ENCODE measurements at places on chromosomes 3 and 15.

- no peak for DNase-seq
These were observed 17.1 kb upstream of the ABTB1 start for GRCh38 chr3:127655641-127656040.

GRCh38 chr3:55524565-55525244, 37.6 kb upstream of the WNT5A start:
- DNase-seq: no peak

DNA sequence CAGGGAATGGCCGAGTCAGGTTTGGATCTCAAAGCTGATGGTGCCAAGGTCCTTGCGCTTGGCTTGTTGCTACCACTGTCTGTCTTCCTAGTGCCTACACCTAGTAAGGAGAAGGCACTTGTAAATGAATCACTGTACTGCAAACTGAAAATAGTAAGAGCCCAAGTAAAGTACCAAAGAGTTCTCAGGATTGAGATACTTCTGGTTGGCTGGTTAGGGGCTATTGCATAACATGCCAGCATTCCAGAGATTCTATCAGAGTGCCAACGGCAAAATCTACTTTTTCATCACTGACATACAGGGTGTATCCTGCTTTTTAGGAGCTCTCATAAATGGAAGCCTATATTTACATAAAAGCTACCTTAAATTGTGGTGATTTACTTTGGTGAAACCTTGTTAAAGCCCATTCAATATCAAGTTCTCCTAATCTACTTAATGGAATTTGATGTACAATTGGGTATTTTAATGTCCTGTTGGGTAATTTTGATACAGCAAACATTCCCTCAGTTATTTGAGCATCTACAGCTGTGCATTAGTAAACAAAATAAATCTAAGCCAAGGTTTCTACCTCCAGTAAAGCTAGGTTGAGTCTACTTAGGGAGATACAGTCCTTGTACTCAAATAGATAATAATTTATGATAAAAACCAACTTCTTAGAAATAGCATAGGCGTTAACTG, 30.7 kb upstream of the CHD2 start:
- DNase-seq: no peak

DNA sequence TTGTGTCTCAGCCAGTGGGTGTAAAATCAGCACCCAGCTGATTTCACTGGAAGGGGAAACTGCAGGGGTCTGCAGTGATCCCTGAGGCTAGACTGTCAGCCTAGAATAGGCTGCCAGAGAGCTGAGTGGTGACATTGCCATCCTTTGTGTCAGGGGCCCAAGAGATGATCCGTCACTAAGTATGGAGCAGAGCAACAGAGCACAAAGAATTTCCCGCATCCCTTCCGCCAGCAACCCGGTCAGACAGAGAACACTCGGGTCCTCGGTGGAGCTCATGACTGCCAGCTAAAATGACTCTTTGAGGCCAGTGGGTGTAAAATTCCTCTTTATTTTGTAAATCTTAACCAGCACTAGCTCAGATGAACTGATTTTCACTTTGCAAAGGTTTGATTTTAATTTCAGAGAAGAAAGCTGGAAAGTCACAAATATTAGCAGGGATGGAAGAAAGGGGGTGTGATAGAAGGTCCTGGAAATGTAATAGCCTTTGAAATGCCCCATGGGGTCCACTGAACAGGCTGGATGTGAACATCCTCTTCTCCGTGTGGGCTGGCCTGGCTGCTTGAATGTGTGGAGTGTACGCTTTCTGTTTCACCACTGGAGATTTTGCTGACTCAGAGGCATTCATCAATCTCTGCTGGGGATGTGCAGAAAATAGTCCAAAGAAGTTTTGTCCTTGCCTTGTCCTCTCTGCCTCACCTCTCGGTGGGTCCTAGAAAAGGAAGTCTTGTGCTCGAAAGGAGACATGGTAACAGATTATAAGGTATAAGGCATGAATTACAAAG, 138.8 kb downstream of the SV2B start:
- DNase-seq: no peak

GRCh38 chr15:52480990-52481389, 47.7 kb downstream of the MYO5A start:
- no peak for DNase-seq

GRCh38 chr3:33174095-33174494, 44.5 kb downstream of the SUSD5 start:
- no peak for DNase-seq

GRCh38 chr3:175279457-175279856, 420.3 kb downstream of the NAALADL2 start:
- DNase-seq: no peak

Data from D341Med (cell line).